ENCODE measurements at places on chromosomes 1 and 21.

GRCh38 chr21:35316933-35317332 lies 267.8 kb upstream of the RUNX1 start:
- no peak for DNase-seq

DNA sequence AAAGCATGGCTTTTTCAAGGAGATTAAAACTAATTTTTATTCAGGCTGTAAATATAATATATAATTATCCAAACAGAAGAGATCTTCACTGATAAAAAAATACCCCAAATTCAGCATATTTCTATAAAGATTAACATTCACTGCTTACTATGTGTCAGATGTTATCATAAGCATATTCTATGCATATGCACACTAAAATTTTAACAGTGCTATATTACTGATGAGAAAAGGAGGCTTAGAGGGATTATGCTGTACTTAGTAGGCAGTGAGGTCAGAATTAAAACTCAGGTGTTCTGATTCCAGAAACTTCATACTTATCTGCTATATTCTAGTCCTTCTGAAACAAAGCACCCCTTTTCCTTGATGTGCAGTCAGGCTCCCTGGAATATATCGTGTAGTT lies 33.8 kb upstream of the ATP6V1G3 start:
- DNase-seq = no peak

GRCh38 chr1:166272851-166273250 lies 106.0 kb upstream of the FAM78B start:
- no peak for DNase-seq

GRCh38 chr1:103911450-103911849 lies 161.8 kb downstream of the AMY1C start:
- DNase-seq = no peak

DNA sequence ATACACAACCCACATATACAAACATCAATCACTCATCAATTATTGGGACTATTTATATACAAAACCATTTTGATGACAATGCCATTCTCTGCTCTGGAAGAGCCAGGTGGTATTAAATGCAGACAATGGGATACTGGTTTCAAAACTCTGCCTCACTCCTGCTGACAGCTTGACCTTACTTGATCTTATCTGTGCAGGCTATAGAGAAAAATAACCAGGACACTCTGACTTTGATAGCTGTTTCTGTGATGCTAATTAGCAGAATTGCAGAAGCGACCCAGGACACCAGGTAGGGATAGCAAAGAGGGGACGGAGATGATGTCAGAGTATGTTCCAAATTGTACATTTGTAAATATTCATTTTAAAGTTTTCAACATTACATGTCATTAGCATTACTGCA lies 89.5 kb downstream of the OLFM3 start:
- no peak for DNase-seq

DNA sequence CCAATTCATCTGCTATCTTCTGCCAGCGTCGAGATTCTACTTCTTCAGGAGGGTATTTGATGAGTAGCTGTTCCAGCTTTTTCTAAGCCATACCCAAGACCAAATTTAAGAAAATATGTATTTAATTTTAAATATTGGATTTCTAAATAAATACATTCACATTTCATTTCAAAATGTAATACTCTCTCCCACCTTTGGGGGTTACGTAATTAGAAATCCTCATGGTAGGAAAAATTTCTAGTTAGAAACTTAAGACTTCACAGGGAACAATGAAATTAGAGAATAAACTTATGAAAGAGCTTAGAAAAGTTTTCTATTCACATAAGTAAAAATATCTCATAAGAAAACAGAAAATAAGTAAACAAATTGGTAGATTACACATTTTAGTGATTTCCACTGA lies 102.9 kb downstream of the ZZZ3 start:
- no peak for DNase-seq

GRCh38 chr1:59903141-59903754 lies 23.3 kb downstream of the CYP2J2 start:
- DNase-seq = no peak

GRCh38 chr1:84996846-84997666 lies at the start of gene MCOLN2:
TSS of gene MCOLN2 (minus strand) at chr1:84997113. CDS start at chr1:84996872, 241 bp downstream.
- DNase-seq = peak; percentile 38

DNA sequence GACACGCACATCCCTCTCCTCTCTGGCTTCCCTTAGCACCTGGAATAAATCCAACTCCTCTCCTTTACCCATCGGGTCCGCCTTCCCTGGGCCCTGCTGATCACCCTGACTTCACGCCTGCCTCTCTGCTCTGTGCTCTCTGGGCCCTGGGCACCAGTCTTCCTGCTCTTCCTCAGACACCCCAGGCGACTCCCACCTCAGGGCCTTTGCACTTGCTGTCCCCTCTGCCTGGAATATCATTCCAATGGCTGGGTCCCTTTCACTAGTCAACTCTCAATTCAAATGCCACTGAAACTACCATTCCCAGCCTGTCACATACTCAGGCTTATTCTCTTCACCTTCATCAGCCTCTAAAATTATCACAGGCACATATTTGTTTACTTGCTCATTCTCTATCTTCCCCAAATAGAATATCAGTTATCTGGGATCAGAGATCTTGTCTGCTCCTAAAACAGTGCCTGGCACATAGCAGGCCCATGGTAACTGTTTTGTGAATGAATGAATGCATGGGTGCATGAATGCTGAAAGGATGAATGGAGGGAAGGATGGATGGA lies 27.2 kb upstream of the SELENON start:
- DNase-seq = no peak

- DNase-seq = no peak
These were observed 155.6 kb downstream of the NUF2 start for GRCh38 chr1:163477276-163477830.

DNA sequence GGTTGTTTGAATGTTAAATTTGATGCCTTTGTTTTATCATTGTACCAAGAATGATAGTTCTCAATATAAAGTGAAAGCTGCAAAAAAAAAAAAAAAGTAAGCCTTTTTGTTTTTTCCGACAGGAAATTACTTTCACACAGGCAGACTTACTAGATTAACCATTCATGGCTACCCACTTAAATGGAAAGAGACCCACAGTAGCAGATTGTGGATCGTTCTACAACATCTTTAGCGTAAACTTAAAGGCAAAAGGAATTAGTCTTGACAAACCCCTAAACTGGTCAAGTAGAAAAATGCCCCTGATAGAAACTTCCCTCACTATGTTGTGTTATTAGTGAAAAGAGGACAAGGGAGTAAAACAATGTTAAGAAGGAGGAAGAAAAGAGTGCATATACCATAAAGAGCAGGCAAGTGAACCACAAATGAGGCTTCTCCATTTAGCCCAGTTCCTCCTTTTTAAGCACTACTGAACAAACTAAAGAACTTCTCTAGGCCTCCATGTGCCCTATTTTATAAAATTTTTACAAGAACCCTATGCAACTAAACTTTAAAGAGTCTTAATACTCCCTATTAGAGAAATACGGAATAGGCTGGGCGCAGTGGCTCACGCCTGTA lies 1560.3 kb downstream of the MRPL39 start:
- DNase-seq = no peak

DNA sequence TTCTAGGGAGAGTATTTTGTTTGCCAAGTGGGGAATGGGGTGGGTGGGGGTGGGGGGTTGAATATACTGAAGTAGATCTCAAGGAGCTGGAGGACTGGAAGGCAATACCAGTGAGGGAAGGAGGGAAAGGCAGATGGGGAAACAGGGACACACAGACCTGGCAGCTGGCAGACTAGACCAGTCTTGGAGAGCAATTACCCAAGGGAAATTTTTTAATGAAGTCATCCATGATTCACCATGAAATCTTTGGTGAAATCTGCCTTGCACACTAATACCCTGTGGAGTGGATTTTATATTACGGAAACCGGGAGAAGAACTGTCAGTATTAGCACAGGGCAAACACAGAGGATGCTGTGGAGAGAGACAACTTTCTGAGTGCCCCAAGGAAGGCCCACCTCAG lies 29.7 kb upstream of the MARK1 start:
- DNase-seq = no peak

GRCh38 chr1:195754874-195755273 lies 853.4 kb downstream of the KCNT2 start:
- no peak for DNase-seq

DNA sequence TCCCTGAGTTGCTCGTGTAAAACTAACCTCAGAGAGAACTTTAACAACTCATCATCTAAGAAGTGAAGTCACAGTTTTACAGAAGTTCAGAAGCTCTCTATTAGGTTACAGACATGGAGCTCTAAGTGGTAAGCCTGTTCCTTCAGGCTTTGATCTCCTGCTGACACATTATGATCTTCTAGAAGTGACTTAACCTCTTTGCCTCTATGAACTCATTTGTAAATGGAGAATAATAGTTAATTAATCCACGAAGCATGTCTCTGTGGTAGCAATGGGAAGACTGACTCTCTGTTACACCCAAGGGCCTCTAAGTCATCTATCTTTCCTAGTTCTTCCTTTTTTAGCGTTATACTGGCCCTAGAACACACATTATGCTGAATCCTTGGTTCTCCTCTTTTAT lies 157.9 kb upstream of the NRIP1 start:
- no peak for DNase-seq

DNA sequence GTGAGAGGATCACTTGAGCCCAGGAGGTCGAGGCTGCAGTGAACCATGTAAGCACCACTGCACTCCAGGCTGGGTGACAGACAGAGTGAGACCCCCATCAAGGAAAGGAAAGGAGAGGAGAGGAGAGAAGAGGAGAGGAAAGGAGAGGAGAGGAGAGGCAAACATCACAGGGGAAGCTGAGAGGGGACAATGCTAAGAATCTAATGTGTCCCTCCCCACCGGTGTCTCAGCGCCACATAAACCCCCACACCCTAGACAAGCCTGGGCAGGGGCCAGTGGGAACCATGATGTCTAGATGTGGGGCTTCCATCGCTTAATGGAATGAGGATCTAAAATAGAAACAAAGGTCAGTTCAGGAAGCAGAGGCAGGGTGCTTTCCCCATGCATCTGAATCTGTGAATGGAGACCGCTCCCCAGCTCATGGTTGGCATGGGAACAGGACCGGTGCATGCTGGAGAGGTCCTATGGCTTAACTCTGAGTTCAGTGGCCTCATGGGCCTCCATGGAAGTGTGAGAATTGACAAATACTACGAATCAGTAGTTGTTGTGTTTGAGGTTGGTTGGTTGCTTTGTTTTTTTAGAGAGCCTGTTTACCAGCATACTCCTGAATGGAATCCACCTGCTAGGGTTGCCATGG lies 16.3 kb upstream of the LAPTM5 start:
- no peak for DNase-seq

DNA sequence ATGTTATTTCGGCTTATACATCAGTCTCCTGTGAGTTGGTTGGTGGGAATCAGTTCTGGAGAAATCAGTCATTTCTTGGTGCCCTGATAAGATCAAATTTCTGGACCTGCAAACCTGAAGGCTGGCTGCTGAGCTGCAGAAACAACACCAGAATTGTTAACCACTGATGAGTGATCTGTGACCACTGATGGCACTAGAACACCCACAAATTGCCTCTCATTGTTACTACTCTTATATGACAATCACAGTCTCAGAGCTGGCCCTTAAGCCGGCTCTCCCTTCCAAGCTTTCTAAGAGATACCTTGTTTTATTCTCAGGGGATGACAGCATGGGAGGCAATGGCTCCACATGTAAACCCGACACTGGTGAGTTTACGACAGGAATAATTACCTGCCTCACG lies 1.9 kb downstream of the C1orf162 start:
- no peak for DNase-seq

DNA sequence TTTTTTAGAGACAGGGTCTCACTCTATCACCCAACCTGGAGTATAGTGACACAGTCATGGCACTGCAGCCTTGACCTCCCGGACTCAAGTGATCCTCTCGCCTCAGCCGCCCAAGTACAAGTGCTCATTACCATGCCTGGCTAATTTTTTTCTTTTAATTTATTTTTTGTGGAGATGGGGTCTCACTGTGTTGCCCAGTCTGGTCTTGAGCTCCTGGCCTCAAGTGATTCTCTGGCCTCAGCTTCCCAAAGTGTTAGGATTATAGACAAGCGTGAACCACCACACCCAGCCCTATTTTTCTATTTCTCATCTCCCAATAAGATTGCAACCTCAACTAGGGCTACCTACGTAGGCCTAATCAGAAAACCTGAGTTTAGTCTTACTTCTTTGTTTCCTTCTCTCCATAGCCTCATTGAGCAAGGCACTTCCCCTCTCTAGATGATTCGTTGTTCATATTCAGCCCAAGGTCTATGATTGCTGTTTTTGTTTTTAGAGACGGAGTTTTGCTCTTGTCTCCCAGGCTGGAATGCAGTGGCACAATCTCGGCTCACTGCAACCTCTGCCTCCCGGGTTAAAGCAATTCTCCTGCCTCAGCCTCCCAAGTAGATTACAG lies 1.1 kb upstream of the KPNA6 start:
- no peak for DNase-seq

- DNase-seq = no peak
These were observed 65.4 kb downstream of the TOMM20 start for GRCh38 chr1:235063068-235063765.

GRCh38 chr21:36630485-36631206 lies 68.3 kb upstream of the SIM2 start:
- peak; percentile 39 for DNase-seq

GRCh38 chr1:53449021-53449420 lies 10.2 kb upstream of the DMRTB1 start:
- no peak for DNase-seq

- DNase-seq = no peak
These were observed 347.2 kb upstream of the ADAMTS5 start for GRCh38 chr21:27314131-27314530.

DNA sequence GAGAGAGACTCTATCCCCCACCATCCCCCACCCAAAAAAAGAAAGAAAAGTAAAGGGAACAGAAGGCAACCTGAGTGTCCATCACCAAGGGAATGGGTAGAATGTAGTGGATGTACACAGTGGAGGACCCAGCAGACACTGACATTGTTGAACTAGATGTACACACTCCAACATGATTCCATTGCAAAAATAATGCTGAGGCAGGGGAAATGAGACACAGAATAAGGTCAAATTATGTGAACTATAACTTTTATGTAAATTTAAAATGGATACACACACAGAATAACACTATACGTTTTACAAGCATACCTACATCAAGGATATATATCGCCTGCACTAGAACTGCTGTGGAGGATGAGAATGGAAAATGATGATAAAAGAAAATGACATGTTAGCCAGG lies 34.8 kb downstream of the PTAFR start:
- no peak for DNase-seq

- no peak for DNase-seq
These were observed 1.8 kb upstream of the KIF1B start for GRCh38 chr1:10208537-10208936.

DNA sequence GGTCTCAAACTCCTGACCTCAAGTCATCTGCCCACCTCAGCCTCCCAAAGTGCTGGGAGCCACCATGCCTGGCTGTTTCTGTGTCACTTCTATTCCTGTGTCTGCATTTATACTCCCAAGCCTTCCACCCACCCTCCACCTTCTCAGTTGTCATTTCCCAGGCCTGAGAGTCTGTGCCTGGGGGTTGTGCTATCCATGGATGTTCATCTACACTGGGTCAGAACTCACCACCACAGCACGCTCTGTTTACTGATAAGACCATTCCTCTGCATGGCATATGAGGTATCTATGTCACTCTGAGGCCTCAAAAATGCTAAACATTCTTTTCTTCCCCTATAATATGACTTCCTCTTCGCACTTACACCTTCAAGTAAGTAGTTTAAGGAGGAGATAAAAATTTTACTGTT lies 6.1 kb downstream of the NENF start:
- no peak for DNase-seq
